AG04449 (cell line): ENCODE measurements at places on chromosomes 2 and 18.

GRCh38 chr2:190888449-190888848, 7.8 kb downstream of the GLS start:
- DNase-seq = no peak

DNA sequence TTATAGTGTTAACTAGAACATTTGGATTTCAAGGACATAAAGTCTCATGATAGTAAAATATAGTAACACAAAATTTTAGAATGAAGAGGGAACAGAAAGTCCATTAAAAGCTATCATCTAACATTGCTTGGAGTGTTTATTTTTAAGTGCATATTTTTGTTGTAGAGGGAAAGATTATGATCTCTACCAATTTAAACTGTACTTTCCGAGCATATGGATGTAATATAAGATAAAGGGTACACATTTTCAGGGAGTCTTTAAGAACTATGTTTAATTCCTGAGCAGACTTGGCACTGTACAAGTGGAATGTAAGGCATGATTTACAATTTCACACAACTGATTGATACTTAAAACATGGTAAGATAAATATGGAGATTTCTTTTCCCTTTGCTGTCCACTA, 34.2 kb upstream of the ZNF804A start:
- no peak for DNase-seq

GRCh38 chr2:133568172-133568571, at the start of gene NCKAP5:
NCKAP5 (minus strand) TSS chr2:133568463; CDS start chr2:133517526, 50,937 bp downstream.
- DNase-seq = no peak

DNA sequence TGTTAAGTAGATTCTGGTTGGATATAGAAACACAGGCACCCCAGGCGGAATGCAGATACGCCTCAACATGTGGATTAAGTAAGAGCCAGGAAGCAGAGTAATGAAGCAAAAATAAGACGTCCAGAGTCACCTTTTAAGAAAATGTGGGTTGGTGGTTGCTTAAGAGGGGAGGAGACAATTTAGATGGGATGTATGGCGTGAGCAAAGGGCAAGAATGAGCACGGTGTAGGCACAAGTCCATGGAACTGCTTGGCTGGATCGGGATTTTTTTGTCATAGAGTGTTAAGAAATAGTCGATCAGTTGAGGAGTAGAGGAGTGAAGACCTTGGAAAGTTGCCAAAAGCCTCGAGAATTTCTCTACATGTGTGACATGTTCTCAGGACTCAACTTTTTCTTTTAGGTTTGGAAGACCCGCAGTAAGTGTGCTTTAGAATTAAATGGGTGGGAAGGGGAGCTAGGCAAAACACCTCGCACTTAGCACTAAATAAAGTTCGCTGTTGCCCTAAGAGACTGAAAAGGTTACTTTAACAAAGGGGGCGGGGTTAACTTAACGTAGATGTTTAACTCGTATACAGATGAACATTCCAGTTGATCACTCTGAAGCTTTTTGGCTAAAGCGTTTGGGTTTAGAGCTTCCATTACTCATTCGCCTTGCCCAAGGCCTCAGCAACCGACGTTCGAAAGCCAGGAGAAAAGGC, 716 bp upstream of the SLC39A10 start:
- DNase-seq = no peak

DNA sequence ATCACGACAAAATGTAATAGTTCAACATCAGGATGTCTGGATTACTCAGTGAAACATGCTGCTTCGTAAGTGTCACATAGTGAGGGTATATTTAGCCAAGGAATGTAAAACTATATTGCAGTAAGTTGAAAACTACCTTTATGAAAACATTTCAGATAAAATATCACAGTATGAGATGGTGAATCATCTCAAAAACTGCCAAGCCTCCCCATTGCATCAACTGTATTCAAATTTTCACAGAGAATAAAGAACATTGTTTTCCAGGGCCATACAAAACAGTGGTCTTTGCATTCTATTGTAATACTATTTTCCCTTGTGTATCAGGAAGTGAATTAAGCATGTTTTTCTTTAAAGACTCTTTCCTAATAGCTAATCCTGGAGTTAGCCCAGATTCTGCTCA, 47.6 kb upstream of the MSTN start:
- no peak for DNase-seq

DNA sequence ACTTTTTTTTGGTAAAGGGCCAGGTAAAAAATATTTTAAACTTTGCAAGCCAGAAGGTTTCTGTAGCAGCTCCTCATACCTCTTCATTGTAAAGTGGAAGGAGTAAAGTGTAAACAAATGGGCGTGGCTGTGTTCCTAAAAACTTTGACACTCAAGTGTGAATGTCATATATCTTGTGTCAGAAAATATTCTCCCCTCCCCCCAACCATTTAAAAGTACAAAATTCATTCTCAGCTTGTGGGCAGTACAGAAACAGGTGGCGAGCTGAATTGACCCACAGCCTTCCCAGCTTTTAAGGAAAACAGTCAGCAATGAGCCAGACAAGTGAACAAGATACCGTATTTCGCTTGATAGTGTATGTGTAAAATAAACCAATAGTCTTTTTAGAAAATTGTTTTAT, 4.0 kb downstream of the YPEL5 start:
- DNase-seq = no peak

- no peak for DNase-seq
Observed at GRCh38 chr2:219621935-219622334, 5.5 kb upstream of the SLC4A3 start.

GRCh38 chr2:239093542-239093941, 245.7 kb downstream of the TWIST2 start:
- no peak for DNase-seq

- DNase-seq = no peak
Observed at GRCh38 chr2:84276590-84277255, 182.4 kb downstream of the SUCLG1 start.

DNA sequence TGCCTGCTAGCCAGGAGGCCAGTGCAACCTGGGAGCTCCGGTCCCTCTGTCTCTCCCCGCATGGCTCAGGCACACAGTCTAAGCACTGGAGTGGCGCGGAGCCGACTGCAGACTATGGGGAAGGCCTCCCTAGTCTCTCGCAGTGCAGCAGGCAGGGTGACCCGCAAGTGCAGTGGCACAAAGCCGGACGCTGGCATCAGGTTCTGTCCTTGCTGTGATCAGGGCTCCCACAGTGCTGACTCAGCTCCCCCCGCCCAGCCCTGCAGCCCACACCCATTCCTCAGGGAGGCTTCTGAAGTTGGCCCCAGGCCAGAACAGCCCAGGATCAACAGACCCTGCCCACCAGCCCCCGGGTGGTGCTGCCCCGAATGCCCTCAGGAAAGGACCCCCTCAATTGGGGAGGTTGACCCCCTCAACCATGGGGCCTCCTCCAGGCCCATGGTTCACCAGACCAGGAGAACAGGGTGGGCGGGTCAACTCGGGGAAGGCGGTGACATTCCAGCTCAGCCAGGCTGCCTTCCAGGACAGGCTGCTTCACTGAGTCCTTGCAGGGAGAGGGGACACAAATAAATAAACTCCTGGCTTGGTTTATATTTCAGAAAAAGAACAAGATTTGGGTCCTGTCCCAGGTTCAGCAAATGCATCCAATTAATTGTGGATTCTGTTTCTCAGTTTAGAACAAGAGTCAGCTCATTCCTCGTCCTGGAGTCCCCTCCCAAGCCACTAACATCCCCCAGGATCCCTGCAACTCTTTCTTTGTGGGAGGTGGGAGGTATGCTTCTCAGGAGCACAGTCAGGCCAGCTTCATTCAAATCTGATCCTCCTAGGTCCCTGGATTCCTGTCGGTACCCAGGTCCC, 12.2 kb downstream of the BIN1 start:
- no peak for DNase-seq

GRCh38 chr2:46461709-46462171, 17.6 kb upstream of the TMEM247 start:
- no peak for DNase-seq

- DNase-seq = no peak
Observed at GRCh38 chr2:33791625-33792024, 192.5 kb upstream of the FAM98A start.

GRCh38 chr2:22894761-22895160, 490.2 kb upstream of the KLHL29 start:
- DNase-seq = no peak
